GM10248 (cell line): ENCODE measurements at places on chromosomes 12 and 14.
A peak's percentile ranks its signal among the peaks of the same experiment; 100 is the strongest.

- DNase-seq: no peak
Observed at GRCh38 chr12:120736404-120737331, 11.0 kb downstream of the ACADS start.

DNA sequence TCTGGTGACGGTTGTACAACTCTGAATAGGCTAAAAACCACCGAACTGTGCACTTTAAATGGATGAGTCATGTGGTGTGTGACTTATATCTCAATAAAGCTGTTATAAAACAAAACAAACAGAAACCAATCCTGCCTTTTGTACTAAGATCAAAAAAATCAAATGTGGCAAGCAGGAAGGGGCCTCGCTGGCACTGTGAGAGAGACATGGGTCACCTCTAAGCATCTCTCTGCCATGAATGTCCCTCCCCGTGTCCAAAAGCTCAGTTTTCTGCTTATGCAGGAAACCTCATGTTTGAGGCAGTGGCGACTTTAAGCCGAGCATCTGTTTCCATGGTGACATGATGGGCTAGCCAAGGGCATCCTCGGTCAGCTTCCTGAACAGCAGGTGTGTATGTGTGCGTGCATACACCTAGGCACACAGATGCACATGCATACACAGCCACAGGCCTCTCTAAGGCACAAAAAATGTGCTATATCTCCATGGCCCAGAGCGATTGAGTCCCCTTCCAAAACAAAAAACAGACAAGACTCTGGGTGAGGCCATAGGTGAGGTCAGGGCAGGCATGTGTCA, 44.4 kb downstream of the ARL6IP4 start:
- no peak for DNase-seq

DNA sequence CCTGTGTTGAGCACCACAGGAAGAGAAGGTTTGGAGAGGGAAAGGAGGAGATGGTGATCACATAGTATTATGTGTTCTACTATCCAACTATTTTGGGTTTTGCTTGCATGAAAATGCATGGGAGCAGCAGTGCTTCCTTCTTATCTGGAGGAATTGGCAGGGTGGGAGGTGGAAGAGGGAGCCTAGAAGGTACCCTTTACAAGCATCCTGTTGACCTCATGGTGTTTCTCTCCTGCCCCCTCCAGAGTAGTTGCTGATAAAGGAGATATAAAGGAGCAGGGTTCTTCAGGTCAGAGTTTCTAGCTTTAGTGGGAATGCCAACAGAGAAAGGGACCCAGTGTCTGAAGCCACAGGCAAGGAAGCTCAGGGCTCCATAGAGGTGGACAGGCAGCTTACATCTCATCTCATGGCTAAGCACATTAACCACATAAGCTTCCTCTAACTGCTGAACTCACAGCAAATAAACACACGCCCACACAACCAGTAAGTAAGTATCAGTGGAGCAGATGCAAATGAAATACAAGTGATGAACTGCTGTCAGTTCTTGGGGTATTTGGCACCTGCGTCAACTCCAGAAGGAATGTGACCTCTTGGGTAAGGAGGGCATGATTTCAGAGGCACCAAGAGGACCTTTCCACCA, 174.2 kb upstream of the SLC38A2 start:
- peak; percentile 59 for DNase-seq

DNA sequence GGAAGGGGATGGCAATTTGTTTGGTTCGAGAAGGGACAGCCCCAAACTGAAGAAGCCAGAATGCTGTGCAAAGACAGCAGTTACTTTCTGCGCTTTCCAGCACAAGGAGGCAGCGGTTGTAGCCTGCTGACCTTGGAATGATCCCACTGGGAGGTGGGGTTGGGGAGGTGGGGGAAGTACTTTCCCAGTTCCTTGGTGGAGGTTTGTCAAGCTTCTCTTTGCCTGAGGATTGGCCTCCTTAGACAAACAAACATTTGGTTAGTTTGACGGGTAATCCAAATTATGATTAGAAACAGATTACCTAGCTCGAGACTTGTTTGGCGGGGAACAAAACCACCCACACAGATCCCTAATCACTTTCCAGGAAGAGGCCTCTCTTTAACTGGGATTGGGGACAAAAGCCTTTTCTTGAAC, 79.1 kb upstream of the EGLN3 start:
- DNase-seq: no peak

DNA sequence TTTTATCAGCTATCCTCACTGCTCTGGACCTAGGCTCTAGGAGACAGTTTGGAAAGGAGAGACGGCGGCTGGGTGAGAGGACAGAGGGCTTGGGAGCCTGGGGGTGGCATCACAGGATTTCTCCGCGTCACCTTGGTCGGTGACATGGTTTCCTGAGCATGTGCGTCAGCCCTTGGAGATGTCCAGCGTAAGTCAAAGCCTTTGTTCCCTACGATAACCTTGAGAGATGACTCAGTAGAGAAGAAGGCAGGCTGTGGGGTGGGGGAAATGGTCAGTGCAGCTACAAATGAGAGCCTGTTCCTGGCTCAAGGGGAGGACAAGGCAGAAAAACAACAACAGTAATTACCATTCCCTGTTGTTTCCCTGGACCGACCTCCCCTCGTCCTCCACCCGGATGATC, 90.2 kb upstream of the TBX3 start:
- DNase-seq: no peak

- DNase-seq: no peak
Observed at GRCh38 chr12:2745655-2746054, 49.1 kb upstream of the FKBP4 start.

DNA sequence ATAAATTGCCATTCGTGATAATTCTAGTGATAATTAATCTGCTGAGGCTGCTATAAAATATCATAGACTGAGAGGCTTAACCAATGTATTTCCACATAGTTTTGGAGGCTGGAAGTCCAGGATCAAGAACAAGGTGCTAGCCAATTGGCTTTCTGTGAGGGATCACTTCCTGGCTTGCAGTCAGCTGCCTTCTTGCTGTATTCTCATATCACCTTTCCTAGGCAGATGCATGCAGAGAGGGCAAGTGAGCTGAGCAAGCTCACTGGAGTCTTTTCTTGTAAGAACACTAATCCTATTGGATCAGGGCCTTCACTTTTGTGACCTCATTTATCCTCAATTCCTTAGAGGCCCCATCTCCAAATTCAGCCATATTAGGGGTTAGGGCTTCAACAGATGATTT, 640.7 kb downstream of the DIO2 start:
- no peak for DNase-seq

DNA sequence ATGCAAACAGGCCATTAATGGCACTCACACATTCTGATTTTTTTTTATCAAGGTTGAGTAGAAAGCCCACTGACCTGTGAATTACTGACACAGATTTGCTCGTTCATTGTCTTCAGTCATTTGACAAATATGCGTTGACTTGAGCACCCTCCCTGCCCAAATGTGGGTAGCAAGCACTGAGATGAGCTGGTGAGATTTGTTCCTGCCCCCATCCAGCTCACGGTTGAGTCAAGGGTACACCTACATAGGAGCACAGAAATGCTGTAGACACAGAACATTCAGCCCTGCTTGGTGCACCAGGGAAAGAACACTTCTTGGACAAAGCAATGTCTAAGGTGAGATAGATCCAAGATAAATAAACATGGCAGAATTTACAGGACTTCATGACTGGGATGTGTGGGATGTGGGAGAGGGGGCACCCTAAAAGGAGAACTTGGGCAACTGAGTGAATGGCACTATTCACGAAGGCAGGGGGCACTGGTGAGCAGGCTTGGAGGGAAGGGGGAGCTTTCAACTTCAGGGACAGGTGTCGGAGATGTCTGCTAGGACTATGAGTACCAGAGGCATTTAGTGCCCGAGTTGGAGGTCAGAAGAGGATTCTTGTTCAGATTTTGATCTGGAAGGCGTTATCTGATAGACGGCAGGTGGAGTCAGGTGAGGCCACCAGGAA, 213.4 kb downstream of the VRK1 start:
- DNase-seq: no peak

GRCh38 chr12:51020448-51021182, 5.6 kb downstream of the SLC11A2 start:
- DNase-seq: no peak

- no peak for DNase-seq
Observed at GRCh38 chr12:49811136-49811535, 17.1 kb downstream of the NCKAP5L start.

- DNase-seq: no peak
Observed at GRCh38 chr12:47721431-47721973, 3.8 kb downstream of the ENDOU start.

GRCh38 chr12:85923767-85924331, 49.8 kb downstream of the NTS start:
- DNase-seq: no peak

DNA sequence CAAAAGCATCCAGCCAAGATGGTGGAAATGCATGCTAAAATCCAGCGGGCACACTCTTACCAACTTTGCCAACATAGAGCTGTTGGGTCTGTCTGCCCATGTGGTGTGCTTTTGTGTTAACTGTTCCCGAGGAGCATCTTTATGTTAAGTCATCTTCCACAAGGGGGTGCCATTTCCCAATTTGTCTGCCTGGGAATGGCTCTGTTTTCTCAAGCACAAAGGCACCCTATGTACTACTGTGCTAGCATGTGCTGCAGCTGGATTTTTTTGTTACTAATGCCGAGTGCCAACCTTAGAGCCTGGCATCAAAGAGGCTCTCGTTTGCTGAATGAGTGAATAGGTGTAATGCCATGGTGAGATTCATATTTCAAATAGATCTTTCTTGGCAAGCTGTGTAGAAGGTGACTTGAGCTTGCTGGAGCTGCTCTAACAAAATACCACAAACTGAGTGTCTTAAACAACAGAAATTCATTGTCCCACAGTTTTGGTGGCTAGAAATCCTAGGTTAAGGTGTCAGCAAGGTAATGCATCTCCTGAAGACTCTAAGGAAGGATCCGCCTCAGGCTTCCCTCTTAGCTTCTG, 74.3 kb downstream of the TRHDE start:
- DNase-seq: peak; percentile 7

- DNase-seq: no peak
Observed at GRCh38 chr12:64707362-64707761, 51.8 kb downstream of the GNS start.

DNA sequence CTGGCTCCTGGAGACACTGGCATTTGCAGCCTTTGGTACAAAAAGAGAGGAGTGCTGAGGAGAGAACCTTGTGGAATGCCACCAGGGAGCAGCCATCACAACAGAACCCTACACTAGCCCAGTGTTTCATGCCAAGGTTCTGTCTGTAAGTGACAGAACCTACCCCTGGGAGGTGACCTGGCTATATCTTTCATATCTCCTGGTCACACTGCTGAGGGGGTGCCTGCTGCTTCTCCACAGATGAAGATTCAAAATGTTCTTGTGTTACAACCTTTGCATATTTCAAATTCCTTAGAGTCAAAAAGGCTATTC, 12.7 kb upstream of the EIF4B start:
- DNase-seq: no peak

DNA sequence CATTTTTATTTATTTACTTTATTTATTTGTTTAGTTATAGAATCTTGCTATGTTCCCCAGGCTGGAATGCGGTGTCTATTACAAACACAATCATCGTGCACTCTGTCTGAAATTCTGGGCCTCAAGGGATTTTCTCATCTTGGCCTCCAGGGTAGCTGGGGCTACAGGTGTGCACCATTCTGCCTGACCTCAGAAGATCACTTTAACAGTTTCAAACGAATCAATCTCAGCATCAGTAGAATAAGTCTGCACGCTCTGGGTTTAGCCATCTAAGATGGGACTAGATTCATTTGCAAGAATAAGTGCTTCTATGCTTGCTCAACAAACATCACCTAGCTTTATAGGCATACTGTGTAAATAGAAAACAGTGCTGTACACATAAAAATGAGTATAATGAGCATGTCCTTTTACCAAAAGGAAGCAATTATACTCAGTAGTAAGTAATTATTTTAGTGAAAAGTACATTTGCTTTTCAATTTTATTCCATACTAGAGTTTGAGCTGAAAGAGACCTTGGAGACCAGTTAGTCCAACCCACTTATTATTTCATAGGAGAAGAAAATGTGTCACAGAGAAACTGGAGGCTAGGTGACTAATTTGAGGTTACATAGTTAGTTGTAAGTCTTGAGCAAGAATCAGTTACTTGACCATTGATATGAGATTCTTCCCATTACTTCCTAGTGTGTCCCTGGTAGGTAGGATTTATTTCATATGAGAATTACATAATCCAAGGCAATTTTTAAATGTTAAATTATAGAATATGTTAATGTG, 456.5 kb upstream of the LMO3 start:
- DNase-seq: no peak

DNA sequence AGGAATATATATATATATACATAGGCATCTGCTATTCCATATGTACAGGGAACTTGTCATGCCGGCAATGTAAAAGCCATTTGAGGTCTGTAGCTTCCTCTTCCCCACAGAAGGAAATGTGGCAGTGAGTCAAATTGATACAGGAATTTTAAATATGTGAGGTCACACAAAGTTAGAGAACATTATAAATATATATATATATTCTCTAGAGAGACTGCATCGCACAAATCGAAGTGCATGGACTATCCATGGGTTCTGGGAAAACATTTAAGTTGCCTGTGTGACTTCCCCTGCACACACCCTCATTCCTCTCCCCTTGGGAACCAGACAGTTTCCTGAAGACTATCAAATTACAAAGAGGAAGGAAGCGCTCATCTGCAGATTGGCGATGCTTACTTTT, 100.9 kb upstream of the CCDC91 start:
- DNase-seq: no peak

- no peak for DNase-seq
Observed at GRCh38 chr12:4449851-4450221, 4.2 kb upstream of the FGF6 start.

DNA sequence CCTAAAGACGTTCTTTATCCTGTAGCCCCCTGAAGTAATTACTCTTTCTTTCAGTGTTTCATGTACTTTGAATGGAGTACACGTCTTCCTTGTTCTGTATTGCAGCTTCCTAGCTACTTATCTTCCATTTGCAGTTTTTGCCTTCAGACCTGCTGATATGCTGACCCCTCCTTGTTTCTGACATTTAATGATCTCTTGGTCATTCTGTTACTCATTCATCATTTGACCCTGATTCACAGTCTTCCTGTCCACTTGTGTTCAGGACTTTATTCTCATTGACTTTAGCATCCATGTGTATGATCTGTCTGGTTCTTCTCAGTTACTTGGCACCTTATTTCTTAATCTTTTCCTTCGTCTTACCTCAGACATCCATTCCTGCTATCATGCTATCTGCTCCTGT, 22.2 kb downstream of the CPSF2 start:
- DNase-seq: no peak

DNA sequence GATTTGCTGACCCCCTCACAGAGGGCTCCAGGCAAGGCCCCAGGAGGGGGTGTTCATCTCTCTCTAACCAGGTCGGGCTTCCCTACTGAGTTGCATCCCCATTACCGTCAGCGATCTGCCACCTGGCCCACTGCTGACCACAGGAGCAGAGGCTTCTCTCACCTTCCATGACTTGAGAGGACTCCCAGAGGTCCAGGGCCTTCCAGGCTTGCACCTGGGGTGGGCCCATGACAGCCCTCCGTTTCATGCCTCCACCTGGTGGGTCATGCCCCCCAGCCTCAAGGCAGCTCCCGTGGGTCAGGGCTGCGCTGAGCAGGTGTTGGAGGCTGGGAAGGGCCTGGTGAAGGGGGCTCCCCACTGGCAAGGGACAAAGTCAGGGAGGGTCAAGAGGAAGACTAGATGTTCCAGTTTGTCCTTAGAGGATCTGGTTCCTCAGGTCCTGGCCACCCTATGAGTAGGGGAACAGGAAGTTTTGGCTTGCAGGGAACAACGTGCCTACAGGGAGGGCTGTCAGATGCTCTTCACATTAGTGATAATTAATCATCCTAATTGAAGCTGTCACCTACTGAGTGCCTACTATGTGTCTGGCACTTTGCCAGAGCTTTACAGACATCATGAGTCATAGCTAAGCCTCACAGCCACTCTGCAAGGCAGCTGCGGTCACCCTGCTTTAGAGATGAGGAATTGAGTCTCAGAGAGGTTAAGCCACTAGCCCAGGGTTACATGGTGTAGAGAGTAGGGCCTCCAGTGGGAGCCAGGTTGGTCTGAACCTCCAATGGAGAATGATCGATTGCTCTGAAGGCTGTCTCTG, 13.8 kb downstream of the NFKBIA start:
- no peak for DNase-seq
